ENCODE measurements at places on chromosomes 3 and 15.

DNA sequence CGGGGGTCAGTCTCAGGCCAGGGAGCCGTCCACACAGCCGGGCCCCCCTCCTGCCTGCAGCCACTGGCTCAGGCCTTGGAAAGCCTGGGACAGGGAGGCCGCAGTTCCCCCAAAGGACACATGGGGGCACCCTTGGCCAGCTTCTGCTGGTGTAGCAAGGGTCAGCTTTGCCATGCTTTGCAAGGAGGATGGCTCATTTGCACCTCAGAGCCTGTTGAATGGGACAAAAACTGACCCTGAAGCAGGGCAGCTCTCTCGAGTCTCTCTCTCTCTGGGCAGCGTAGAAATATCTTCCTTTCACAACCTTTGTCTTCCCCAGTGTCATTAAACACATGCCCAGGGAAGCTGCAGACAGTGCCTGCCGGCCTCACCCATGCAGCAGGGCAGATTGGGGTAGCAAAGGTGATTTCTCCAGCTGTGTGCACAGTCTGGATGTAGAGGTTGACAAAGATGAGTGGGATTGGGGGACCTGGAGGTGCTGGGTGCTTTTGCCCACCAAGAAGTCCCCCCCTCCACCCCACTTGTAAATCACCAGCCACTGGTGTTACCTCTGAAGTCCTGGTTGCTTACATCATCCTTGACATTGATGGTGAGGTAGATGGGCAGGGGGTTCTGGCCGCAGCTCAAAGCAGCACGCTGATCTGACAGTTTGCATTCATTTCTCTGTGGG lies 17.4 kb upstream of the EHD4 start:
- peak; percentile 68 for DNase-seq

DNA sequence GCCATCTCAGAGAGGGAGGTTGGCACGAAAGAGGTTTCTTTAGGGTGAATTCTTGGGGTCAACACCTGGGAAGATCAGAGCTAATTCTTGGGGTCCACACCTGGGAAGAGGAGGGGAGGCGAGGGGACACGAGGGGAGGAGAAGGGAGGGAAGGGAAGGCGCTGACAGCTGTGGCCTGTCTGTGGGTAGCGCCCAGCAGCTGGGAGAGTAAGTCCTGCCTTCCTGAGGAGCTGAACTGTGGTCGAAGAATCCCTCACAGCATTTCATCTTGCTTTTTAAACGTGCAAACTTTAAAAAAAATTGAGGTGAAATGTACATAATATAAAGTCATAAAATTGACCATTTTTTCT lies 63.2 kb upstream of the CGNL1 start:
- no peak for DNase-seq

DNA sequence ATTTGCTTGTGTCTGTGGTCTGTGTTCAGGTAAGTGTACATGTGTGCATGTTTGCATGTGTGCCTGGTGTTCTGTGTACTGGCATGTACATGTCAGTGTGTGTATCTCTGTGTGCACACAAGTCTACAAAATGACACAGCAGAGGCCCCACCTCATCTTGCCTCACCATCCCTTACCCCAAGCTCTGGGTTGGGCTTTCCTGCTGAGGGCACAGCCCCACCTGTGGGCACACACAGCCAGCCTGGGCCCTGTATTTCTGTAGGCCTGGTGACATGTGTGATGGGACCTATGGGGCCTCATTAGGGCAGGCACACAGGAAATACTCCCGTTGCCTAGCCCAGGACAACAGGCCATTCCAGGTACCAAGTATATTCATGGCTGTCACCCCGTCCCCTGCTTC lies 13.5 kb downstream of the VIPR1 start:
- DNase-seq: no peak

DNA sequence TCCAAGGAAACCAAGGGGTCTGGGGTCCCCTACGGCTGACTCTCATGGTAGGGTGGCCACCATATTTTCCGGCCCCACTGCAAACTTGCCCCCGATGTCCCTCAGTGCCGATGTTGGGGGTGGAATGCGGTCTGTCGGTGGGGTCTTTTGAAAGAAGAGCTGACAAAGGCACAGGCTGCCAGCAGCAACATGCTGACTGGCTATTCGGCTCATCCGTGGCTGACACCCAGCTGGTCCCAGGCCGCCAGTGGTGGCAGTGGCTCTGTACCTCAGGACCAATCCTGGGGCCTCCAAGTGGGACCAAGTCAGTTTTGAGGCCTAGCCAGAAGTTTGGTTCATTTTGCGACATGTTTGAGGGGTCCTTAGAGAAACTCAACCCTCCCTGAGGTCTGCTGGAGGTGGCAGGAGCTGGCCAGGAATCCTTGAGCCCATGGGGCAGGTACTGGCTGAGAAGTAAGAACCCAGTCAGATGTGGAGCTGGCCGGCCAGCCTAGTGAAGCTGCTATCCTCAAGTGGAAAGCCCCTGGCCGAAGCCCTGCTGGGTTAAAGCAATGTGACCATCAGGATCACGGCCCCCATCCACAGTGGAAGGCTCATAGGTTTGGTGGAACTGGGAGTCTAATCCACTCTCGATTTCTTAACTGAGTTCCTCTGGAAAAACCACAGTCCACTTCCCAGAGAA lies 17.8 kb downstream of the BMF start:
- DNase-seq: no peak

DNA sequence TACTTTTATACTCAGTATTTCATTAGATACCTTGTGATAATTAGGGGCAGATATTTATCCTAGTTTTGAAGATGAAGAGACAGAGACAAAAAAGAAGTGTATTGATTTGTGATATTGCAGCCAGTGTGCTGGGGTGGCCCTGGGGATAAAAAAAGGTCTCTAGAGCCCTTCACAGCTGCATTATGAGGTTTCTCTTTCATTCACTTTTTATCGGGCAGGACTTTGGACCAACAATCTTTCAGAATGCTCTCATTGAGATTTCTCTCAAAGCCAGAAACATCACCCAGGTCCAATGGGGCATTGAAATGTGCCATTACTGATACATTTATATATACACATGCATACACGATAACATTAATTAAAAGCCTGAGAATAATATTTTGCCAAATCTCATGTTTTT lies 20.5 kb upstream of the SELENOT start:
- no peak for DNase-seq
